ENCODE measurements at places on chromosomes 16 and 17.
A peak's percentile ranks its signal among the peaks of the same experiment; 100 is the strongest.

DNA sequence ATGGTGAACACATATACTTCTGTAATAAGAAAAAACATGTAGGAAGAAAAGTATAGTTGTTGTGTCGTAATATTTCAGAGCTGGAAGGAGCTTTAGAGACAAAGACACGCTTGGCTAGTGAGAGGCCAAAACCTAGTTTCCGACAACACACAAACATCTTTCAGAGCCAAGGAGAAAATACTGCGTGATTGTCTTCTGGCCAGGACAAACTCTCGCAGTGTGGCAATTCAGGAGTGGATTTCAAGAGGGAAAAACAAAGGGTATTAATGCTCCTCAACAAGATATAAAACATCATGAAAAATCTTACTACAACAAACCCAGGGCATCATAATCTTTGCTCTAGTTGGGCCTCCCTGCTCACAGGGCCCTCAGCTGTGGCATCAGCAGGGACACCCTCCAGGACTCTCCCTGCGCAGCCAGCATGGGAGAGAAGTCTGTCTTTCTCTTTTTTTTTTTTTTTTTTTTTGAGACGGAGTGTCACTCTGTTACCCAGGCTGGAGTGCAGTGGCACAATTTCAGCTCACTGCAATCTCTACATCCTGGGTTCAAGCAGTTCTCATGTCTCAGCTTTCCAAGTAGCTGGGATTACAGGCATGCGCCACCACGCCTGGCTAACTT lies 66.4 kb downstream of the CYB5B start:
- no peak for DNase-seq

- DNase-seq, result no peak
Measured at GRCh38 chr17:10614536-10615155, 42.5 kb downstream of the MYH3 start.

DNA sequence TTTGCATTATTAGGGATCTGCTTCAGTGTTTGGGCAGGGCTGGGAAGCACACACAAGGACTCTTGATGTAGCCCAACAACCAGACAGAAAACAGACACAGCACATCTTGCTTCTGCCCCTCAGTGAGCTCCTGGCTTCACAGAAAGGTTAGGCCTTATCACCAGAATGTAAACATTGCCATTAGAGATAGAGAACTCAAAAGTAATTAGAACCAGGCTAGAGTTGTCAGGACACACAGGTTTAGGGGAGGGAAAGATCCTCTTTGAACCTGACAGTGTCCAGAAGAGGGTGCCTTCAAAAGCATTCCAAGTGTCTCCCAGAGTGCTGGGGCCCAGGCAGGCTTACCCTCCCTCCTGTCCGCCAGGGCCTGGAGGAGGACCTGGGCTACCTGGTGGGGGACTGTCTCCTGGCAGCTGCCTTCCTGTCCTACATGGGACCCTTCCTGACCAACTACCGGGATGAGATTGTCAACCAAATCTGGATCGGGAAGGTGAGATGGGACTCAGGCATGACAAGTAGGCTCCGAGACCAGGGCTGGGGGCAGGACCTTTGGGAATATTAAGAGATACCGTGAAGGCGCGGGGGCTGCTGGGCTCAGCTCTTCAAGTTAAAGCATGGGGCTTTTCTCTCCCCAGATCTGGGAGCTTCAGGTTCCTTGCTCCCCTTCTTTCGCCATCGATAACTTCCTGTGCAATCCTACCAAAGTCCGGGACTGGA lies 16.9 kb upstream of the KDM6B start:
- DNase-seq, result no peak

DNA sequence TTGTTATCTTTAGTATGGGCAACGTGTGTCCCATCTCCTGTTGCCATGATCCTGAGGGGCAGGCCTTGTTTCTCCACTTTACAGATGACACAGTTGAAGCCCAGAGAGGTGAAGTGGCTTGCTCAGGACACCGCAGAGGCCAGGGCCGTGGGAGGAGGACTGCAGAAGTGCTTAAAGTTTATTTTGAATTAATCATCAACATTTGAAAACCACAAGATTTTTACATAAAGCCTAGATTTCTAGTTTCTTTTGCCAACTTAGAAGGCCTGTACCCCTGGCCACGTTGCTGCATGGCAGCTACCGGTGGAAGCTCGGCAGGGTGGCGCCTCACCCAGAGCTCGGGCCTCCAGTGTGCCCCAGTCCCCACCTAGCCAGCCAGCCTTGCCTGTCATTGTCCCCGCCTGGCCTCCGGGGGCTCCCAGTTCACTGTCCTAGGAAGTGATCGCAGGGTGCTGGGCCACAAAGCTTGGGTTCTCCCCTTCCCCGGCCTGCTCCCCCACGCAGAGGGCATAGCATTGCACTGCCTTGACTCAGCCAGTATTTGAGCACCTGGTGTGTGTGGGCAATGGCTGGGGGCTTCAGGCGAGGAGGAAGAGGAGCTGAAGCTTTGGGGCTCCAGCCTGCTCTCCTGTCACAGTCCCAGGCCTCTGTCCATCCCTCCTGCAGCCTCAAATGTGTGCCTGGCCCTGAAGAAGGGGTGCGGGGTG lies 14.8 kb upstream of the ADCY7 start:
- DNase-seq, result peak; percentile 75

- no peak for DNase-seq
Measured at GRCh38 chr17:4235372-4236279, 28.2 kb downstream of the ANKFY1 start.

DNA sequence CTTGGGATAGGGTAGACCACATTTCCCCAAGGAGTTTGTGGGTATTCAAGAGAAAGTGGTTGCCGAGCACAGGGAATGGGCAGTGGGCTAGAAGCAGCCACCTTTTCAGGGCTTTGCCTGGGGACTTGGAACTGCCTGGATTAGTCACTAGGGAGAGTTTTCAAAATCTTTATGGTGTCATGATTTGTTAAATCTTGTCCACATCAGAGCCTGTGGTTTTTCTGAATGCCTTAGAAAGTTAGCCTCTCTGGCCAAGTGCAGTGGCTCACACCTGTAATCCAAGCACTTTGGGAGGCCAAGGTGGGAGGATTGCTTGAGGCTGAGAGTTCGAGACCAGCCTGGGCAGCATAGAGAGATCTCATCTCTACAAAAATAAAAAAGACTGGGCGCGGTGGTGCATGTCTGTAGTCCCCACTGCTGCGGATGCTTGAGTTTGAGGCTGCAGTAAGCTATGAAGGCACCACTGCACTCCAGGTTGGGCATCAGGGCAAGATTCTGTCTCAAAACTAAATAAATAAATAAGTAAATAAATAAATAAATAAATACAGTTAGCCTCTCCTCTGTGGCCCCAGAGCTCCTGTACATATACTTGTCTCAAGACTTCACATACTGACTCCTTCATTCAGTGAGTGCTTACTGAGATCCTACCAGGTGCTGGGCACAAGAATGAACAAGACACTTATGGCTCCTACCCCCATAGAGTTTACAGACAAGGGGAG lies 76.3 kb upstream of the HNF1B start:
- DNase-seq, result peak; percentile 44

- DNase-seq, result no peak
Measured at GRCh38 chr17:81524039-81524864, 3.9 kb upstream of the FSCN2 start.
